ENCODE measurements at places on chromosomes 3 and 15.

GRCh38 chr3:171000281-171000680, 26.2 kb downstream of the SLC2A2 start:
- DNase-seq, result no peak

DNA sequence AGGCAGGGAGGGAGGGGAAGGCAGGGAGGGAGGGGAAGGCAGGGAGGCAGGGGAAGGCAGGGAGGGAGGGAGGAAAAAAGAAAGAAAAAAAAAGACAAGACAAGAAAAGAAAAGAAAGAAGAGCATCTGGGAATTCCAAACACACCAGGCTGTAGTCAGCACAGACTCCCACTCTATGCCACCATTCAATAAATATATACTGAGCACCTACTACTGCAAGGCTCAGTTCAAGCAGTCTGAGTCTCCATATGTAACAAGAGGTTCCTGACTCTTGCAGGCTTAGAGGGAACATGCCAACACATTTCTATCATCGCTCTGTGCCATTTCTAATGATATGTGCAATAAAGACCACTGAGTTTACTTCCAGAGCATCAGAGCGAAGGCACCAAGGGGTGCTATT, 47.7 kb downstream of the ANXA2 start:
- no peak for DNase-seq

GRCh38 chr3:40962721-40963120, 236.6 kb upstream of the CTNNB1 start:
- no peak for DNase-seq

- DNase-seq, result no peak
Observed at GRCh38 chr3:27570421-27571106, 86.4 kb upstream of the SLC4A7 start.

- DNase-seq, result no peak
Observed at GRCh38 chr3:198076722-198077308, 116.8 kb downstream of the LMLN start.

Measured in stimulated activated CD8-positive, alpha-beta memory T cell treated with anti-CD3 and anti-CD28 coated beads, Interleukin-7, amount 100 ng/mL, for 1 hour (primary cell).